ENCODE measurements at places on chromosomes 6 and 20.

- no peak for DNase-seq
These were observed 13.8 kb downstream of the FOXQ1 start for GRCh38 chr6:1325461-1326309.

DNA sequence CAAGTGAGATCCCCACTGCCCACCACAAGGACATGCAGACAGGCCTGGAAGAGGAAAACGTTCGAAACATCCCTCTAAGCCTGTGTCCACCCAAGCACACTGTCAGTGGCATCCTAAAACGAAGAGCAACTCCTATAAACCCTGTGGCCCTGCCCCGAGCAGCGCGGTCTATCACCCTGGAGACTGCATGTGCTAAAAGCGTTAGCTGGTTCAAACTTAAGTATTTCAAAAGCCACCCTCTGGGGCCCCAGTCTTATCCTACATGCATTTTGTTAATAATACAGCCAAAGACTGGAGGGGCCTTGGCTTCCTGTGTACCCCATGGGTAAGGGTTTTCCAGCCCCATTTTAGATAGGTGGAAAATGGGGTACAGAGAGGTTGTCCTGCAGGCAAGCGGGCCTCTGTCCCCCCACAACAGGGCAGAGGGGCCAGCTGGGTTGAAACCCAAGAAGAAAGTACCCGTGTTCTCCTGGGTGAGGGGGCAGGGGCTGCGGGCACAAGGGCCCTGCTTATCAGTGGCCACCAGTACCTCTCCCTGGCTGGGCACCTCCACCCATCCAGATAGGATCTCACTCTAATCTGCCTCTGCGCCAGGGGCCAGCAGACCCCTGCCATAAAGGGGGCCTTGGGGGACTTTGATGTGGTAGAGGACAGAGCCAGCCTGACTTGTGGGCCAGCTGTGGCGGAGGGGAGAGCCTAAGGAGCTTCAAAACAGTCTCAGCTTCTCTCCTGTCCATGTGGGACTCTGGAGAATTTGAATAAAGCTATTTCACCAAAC, 28.3 kb downstream of the PREX1 start:
- no peak for DNase-seq

- no peak for DNase-seq
These were observed 276.3 kb upstream of the AGPAT4 start for GRCh38 chr6:161549977-161550655.

DNA sequence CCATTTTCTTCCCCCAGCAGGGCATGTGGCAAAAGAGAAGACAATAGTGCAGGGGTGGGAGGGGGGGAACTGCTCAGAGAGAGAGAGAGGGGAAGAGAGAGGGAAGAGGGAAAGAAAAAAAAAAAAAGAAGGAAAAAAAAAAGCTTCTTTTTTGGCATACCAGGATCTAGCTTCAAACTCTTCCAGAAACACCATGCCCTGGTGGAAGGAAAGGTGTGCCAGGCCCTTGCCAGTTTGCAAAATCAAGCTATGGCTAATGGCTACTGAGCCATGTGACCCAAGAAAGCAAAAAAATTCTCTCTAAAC, 326 bp downstream of the ZMYND8 start:
- peak; percentile 2 for DNase-seq

GRCh38 chr6:48423640-48424365, 312.8 kb upstream of the PTCHD4 start:
- DNase-seq = no peak

GRCh38 chr6:160378218-160378617, 30.0 kb downstream of the SLC22A3 start:
- DNase-seq = no peak

GRCh38 chr20:24718696-24719095, 230.4 kb upstream of the CST7 start:
- DNase-seq = no peak

- DNase-seq = no peak
These were observed 162.6 kb downstream of the DTNBP1 start for GRCh38 chr6:15500078-15500740.

DNA sequence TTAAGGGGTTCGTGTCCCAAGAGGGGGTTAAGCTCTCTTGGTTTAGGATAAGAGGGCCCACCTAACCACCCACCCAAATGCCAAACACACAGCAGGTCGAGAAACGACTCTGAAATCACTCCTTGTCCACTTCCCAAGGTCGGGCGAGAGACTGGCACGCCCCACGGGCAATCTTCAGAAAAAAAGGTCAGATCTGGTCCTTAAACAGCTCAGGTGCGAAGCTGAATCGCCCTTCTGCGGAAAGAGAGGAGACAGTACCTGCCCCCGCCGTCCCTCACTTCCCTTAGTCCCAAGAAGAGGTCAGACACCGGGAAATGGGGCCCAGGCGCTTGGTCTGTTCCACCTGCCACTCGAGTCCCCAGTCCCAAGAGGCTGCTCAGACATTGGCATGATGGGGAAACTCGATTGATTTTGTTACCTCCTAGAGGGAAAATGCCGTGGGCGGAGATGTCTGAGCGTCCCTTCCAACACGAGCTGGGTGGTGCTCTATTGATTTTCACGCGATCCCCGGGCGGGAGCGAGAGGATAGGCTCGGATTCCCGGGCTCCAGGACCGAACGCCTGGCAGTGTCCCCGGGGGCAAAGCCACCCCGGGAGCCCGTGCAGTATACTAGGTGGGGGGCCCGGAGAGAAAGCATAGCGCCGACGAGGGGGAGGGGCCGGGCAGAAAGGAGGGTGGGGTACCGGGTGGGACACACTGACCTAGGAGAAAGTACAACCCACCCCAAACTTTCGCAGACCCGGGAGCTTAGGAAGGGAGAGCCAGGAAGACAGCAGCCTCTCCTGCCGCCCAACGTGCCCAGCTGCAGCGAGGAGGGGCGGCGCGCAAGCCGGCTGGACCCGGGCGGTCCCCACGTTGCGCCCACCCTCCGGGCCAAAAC, 1.1 kb upstream of the SAMD5 start:
- no peak for DNase-seq

DNA sequence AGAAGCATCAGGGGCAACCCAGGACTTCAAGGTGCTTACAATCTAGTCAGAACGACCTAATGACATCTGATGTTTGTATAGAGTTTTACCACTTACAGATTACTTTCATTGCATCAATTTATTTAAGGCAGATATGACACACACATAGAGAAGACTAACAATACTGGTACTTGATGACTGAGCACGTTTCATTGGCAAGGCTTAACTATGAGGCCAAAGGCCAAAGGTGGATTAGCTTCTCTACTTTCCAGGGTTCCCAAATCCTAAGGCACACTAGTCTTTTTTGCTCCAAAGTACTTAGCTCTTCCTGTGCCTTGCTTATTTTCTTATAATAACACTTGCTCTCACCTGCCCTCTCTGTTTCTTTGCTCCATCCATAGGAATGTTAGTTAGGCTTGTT, 406.2 kb downstream of the ZFAND3 start:
- DNase-seq = no peak

DNA sequence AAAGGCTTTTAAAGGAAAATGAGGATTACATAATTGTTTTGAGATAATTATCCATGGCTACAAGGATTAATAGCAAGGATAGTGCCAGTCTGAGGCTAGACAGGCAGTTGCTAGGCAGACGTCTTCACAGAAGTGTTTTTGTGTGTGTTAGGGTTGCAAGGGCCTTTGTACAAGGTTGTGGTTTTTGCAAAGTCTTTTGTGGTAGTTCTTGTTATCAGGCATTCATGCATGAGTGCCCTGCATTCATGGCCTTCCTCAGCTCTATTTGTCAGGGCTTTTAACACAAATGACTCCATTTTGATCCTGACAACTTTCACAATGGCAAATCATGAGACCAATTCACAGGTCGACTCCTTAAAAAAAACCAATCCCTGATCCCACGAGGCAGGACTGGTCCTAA, 68.1 kb upstream of the TXNDC5 start:
- DNase-seq = no peak

- no peak for DNase-seq
These were observed 5.1 kb upstream of the C20orf141 start for GRCh38 chr20:2809690-2810089.

GRCh38 chr6:135909737-135910387, 58.4 kb downstream of the PDE7B start:
- no peak for DNase-seq

DNA sequence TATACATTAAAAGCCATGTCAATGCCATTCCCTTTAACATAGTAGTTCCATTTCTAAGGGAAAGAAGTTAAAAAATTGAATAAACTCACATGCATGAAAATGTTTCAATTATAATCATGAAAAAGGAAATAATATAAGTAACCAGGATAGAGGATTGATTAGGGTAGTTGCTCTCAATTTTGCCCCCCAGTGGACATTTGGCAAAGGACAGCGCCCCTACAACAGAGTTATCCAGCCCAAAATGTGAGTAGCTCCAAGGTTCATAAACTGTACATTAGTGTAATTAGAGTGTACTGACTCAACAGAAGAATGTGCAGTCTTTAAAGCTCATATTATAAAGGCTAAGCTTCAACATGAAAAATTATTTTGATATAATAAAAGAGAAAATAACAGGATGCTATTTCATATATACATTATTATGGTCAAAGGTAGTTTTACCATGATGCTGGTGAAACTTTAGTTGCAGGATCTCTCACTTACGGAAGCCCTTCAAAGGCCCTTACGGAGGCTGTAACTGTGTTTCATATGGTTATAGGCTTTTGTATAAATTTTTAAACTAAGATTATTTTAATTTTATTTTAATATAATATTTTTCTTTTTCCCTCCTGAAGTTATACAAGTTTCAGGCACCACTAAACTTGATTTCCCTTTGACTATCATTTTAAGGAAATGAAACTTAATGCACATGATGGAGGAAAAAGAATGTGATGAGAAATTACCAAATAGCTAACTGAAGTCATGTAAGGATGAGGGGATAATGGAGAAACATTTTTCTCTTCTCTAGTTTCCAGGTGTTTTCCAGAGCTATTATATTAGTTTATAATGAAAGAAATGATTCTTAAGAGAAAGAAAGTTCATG, 403.6 kb downstream of the PLCB1 start:
- DNase-seq = no peak

- no peak for DNase-seq
These were observed 4.2 kb upstream of the BMP6 start for GRCh38 chr6:7721649-7722048.

GRCh38 chr20:51189814-51190782, 167.2 kb upstream of the KCNG1 start:
- no peak for DNase-seq

DNA sequence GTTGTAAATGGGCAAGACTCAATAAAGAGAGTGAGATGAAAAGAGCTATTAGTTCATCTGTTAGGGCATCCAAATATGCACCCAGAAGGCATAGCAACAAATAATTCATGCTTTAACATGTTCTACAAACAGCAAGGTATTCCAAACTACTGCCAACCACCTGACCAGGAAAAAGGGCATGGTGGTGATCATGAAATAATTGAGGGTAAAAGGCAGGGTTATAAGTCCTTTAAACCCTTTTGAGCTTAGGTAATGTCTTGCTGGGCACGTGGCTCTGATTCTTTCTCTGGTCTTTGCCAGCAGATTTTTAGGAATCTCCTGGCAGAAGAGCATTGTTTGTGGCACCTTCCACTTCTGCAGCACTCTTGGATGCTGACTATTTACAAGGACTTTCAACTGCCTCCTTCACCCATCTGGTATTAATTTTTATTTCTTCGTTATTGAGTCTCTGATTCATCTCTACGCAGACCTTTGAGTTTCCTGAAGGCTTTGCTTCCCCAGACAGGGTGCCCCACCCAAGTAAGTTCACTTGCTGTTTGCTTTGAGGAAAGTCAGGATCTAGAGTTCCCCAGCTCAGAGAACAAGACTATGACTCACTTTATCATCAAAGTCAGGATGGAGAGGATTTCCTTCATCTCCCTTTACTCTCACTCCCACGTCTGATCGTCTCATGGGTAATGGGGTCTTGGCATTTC, 83.4 kb upstream of the NEDD9 start:
- DNase-seq = no peak

GRCh38 chr6:148068437-148069061, 274.1 kb upstream of the SASH1 start:
- DNase-seq = no peak

DNA sequence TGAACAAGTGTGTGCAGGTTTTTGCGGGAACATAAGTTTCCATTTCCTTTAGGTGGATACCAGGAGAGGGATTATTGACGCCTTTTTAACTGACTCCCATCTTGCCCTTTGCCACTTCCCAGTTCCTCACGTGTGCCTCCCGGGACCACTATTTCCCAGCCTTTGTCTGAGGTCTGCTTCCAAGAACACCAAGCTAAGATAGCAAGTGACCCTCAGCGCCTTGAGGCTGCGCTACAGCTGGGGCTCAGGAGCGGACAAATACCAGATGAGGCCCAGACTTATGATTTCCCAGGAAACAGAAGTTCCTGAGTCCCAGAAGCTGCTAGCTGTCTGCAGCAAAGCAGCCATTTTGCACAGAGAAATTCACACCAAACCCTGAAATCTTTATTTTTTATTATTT, 216.7 kb downstream of the SYNDIG1 start:
- DNase-seq = no peak

DNA sequence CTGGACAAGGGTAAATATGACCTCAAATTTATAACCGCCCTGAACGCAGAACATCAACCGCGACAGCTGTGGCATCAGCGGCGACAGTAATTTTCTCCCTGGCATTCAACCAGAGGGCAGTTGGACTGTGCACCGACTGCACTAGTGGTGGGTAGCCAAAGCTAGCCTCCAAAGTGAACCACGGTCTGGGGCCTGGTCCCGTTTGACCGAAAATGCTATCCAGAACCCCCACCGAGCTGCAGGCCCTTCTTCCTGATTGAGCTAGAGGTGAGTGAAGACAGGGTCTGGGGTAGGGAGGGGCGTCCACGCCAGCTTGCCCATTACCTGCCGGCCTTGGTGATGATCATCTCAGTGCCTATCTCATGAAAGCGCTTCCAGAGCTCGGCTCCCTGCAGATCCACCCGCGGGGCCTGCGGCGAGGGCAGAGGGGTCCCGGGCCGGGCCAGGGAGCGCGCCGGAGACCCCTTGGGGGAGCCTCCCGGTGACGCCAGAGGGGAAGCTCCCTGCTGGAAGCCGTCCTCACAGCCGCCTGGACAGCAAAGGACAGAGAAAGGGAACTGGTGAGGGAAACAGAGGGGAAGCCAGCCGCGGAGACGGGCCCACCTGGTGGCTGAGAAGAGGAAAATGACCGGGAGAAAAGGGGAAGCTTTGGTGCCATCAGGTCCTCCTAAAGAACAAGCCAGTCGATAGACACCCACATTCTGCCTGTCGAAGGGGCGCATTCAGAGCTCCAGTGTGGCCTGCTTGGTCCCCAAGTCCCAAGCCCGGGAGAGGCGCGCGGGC, 2.0 kb downstream of the TBX18 start:
- DNase-seq = no peak

- no peak for DNase-seq
These were observed 60.0 kb downstream of the PTPN1 start for GRCh38 chr20:50569864-50570836.

GRCh38 chr6:21710908-21711627, 117.5 kb downstream of the SOX4 start:
- no peak for DNase-seq

GRCh38 chr6:158793432-158793831, 25.7 kb downstream of the EZR start:
- DNase-seq = no peak

GRCh38 chr6:166474721-166475565, 92.2 kb upstream of the MPC1 start:
- no peak for DNase-seq

GRCh38 chr20:52047811-52048764, 143.5 kb downstream of the ZFP64 start:
- no peak for DNase-seq

All from stimulated activated CD4-positive, alpha-beta T cell treated with anti-CD3 and anti-CD28 coated beads, Interleukin-15, amount 100 ng/mL, for 1 hour (primary cell).